Activated CD4-positive, alpha-beta memory T cell treated with anti-CD3 and anti-CD28 coated beads for 36 hours (primary cell): ENCODE measurements at places on chromosomes 1 and 21. TPM values are rescaled to one million over a fixed set of nuclear protein-coding genes. Genes with fewer than 3 reads are reported as not detected.

Gene PIGR
- total RNA-seq, result 0.10 TPM

Gene PAQR6
- total RNA-seq, result 4.0 TPM

Gene PODN
- total RNA-seq, result not detected

Gene RUNX3
- total RNA-seq, result 155 TPM

Gene RHD
- not detected for total RNA-seq

Gene ZYG11A
- total RNA-seq, result 0.27 TPM

- peak; percentile 88 for DNase-seq
- no peak overlapping the region for H3K27ac ChIP-seq
- no peaks in the 10 kb centered on the region for H3K36me3 ChIP-seq
- no peak overlapping the region for H3K4me3 ChIP-seq
- peaks cover 12% of the 10 kb centered on the region for H3K27me3 ChIP-seq
Measured at GRCh38 chr1:39653546-39654031, 14.1 kb upstream of the HEYL start.

DNA sequence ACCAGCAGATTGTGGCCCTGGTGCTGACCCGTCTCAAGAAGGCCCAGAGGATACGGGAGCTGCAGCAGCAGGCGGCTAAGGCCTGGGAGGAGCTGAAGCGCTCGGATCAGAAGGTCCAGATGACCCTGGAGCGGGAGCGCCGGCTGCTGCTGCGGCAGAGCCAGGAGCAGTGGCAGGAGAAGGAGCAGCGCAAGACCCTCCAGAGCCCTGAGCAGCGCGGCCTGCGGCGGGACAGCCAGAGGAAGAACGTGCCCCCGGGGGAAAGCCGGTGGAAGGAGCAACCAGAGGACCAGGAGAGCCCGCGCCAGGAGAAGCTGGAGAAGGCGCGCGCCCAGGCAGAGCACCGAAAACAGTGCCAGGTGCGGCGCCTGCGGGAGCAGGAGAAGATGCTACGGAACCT lies 1.0 kb downstream of the CCDC185 start:
- no peak overlapping the region for H3K4me3 ChIP-seq
- H3K36me3 ChIP-seq, result no peaks in the 10 kb centered on the region
- no peak for DNase-seq
- H3K27ac ChIP-seq, result no peak overlapping the region

- no peak for DNase-seq
- no peaks in the 10 kb centered on the region for H3K27me3 ChIP-seq
- no peak overlapping the region for H3K4me3 ChIP-seq
- no peaks in the 10 kb centered on the region for H3K36me3 ChIP-seq
- no peaks in the 10 kb centered on the region for H3K4me1 ChIP-seq
Measured at GRCh38 chr1:9375912-9376311, 83.2 kb downstream of the SPSB1 start.

DNA sequence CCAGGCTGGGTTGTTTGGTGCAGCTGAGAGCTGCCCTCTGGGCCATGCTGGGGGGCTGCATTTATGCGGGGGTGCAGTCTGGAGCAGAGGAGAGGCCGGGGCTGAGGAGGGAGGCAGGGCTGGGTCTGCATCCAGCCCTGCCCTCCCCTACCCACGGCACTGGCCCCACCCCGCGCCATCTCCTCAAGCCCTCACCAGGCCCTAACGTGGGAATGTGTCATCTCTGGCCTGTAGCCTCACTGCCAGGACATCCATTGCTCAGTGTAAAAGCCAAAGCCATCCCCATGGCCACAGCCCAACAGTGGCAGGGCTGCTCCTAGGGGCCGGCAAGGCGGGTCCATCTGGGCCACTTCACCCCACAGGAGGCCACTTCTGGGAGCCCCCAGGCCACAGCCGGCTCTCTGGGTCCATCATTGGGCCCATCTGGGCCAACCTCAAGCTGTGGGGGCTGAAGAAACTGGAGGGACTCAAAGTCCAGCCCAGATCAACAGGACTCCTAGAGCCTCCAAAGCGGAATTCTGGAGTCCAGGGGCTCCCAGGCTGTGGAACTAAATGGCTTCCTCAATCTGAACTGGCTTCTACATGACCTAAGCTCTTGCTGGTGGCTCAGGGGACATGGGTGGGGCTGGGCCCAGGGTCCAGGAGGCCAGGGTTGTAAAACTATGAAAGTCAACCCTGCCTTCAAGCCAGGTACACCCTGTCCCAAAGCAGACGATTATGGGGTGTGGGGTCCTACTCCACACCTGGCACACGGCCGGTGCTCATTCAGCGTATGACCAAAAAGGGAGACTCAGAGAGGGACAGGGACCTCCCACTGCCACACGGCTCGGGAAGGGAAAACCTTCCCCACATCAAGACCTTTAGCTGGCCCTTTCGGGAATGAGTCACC lies 32.6 kb downstream of the RUNX3 start:
- no peak overlapping the region for H3K27ac ChIP-seq
- H3K27me3 ChIP-seq, result no peaks in the 10 kb centered on the region
- peaks cover 23% of the 10 kb centered on the region for H3K4me1 ChIP-seq
- DNase-seq, result no peak

- H3K4me1 ChIP-seq, result no peaks in the 10 kb centered on the region
- H3K36me3 ChIP-seq, result no peaks in the 10 kb centered on the region
- DNase-seq, result no peak
- H3K27ac ChIP-seq, result no peak overlapping the region
- H3K27me3 ChIP-seq, result no peaks in the 10 kb centered on the region
Measured at GRCh38 chr1:71610476-71610875, 529.6 kb upstream of the ZRANB2 start.

GRCh38 chr1:31869449-31869848 lies 53.6 kb upstream of the SPOCD1 start:
- peaks cover 14% of the 10 kb centered on the region for H3K4me1 ChIP-seq
- no peak overlapping the region for H3K27ac ChIP-seq
- H3K4me3 ChIP-seq, result no peak overlapping the region
- DNase-seq, result no peak
- no peaks in the 10 kb centered on the region for H3K36me3 ChIP-seq

DNA sequence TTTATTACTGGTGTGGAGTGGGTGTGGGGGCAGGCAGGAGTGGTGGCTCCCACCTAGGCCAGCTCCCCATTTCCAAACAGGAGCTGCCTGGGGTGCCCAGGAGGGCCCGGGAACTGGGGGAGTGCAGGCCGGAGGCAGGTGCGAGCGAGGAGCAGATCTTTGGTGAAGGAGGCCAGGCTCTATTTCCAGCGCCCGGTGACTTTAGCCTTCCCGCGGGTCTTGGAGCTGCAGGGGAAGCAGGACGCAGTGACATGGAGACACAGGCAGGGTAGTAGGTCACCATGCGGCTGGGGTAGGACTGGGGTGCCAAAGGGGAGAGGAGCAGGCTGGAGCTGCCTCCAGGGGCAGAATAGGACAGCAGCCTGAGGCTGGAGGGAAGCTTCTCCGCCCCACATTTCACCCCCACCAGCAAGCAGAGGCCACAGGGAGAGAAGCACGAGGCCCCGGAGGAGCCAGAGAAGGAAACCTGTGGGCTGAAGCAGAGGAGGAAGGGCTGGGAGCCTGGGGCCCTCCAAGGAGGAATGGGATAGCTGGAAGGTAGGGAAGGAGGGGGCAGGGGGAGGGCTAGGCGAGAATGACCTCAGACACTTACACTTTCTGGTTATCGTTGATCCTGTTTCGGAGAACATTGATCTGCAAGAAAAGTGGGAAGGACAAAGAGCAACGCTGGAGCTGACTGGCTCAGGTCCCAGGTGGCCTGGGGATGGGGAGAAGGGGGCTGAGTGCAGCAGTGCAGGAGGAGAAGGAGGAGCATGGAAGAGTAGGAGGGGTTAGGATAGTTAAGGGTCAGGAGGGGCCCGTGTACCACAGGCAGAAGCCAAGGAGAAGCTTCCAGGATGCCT lies 18.2 kb downstream of the TNNT2 start:
- H3K36me3 ChIP-seq, result no peaks in the 10 kb centered on the region
- H3K27me3 ChIP-seq, result peaks cover 9% of the 10 kb centered on the region
- H3K4me1 ChIP-seq, result no peaks in the 10 kb centered on the region
- H3K4me3 ChIP-seq, result no peak overlapping the region
- H3K27ac ChIP-seq, result no peak overlapping the region

DNA sequence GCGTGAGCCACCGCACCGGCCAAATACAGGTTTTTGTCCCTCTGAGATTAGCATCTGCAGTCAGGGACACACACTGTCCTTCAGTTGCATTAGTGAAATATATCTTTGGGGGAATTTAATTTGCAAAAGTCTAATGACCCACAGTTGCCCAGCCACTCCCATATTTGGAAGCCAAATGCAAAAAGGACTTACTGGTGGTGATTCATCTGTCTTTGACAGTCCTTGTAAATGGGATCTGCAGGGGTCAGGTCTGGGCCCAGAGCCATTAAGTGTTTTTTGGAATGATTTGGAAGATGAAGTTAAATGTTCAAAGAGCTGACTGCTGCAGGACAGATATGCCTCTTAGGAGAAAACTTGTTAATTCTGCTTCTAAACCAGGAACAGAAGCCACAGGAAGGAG lies 44.6 kb upstream of the DNASE2B start:
- peaks cover 3% of the 10 kb centered on the region for H3K27me3 ChIP-seq
- no peak overlapping the region for H3K27ac ChIP-seq
- no peaks in the 10 kb centered on the region for H3K4me1 ChIP-seq
- H3K4me3 ChIP-seq, result no peak overlapping the region

GRCh38 chr1:25443030-25443699 lies 12.5 kb downstream of the MACO1 start:
- H3K27ac ChIP-seq, result no peak overlapping the region
- peaks cover 39% of the 10 kb centered on the region for H3K4me1 ChIP-seq
- no peaks in the 10 kb centered on the region for H3K27me3 ChIP-seq
- no peak overlapping the region for H3K4me3 ChIP-seq
- no peak for DNase-seq

DNA sequence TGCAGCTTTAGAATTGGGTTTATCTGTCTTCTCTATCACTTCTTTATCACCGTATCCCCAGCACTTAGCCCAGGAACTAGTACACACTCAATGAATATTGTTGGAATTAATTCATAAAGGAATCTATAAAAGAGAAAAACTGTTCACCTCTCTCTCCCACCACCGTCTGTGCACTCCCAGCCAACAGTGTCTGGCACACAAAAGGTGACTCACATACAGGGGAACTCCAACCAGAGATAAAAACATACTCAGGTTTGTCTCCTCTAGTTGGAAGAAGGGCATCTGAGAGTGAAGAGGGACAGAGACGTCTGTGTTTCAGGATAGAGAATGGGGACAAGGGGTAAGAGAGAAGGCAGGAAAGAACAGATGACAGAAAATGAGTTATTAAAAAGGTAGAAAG lies 10.0 kb downstream of the ITLN1 start:
- no peaks in the 10 kb centered on the region for H3K36me3 ChIP-seq
- H3K4me1 ChIP-seq, result peaks cover 15% of the 10 kb centered on the region
- DNase-seq, result peak; percentile 23
- no peaks in the 10 kb centered on the region for H3K27me3 ChIP-seq
- H3K4me3 ChIP-seq, result no peak overlapping the region

GRCh38 chr21:41973427-41973831 lies 19.6 kb upstream of the C2CD2 start:
- no peak overlapping the region for H3K27ac ChIP-seq
- no peaks in the 10 kb centered on the region for H3K27me3 ChIP-seq
- no peak overlapping the region for H3K4me3 ChIP-seq
- peaks cover 11% of the 10 kb centered on the region for H3K4me1 ChIP-seq

- H3K36me3 ChIP-seq, result peaks cover 5% of the 10 kb centered on the region
- no peaks in the 10 kb centered on the region for H3K27me3 ChIP-seq
- no peak overlapping the region for H3K4me3 ChIP-seq
- H3K4me1 ChIP-seq, result peaks cover 51% of the 10 kb centered on the region
Measured at GRCh38 chr1:91546876-91547275, 46.2 kb downstream of the CDC7 start.

- no peaks in the 10 kb centered on the region for H3K27me3 ChIP-seq
- no peak overlapping the region for H3K27ac ChIP-seq
- no peaks in the 10 kb centered on the region for H3K36me3 ChIP-seq
- H3K4me1 ChIP-seq, result peaks cover 4% of the 10 kb centered on the region
- DNase-seq, result peak; percentile 71
- no peak overlapping the region for H3K4me3 ChIP-seq
Measured at GRCh38 chr1:108125312-108126138, 74.6 kb downstream of the SLC25A24 start.

DNA sequence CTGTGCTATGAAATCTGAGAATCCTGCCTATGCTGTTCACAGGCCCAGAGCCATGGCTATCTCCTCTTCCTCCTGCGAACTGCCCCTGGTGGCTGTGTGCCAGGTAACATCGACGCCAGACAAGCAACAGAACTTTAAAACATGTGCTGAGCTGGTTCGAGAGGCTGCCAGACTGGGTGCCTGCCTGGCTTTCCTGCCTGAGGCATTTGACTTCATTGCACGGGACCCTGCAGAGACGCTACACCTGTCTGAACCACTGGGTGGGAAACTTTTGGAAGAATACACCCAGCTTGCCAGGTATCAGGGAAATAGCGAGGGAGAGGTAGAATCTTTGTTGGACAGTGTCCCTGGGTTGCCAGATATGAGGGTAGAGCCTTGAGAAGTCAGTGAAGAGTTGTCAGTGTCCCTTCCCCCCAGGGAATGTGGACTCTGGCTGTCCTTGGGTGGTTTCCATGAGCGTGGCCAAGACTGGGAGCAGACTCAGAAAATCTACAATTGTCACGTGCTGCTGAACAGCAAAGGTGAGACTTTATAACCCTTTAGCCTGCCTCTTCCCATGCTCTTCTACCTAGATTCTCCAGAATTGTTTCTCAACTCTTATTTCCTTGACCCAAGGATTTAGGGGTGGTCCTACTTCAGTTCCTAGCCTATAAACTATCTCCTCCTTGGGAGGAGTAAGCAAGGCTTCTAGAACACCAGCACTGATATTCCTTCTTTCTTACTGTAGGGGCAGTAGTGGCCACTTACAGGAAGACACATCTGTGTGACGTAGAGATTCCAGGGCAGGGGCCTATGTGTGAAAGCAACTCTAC lies 1.4 kb downstream of the NIT1 start:
- peak overlapping the region; percentile 93 for H3K4me3 ChIP-seq
- H3K4me1 ChIP-seq, result peaks cover 53% of the 10 kb centered on the region
- peak; percentile 85 for DNase-seq
- peak overlapping the region; percentile 84 for H3K27ac ChIP-seq

- H3K27ac ChIP-seq, result no peak overlapping the region
- peaks cover 21% of the 10 kb centered on the region for H3K27me3 ChIP-seq
- DNase-seq, result peak; percentile 14
- no peaks in the 10 kb centered on the region for H3K36me3 ChIP-seq
Measured at GRCh38 chr1:165114022-165114888, 242.3 kb downstream of the LMX1A start.

- H3K27ac ChIP-seq, result no peak overlapping the region
- no peak overlapping the region for H3K4me3 ChIP-seq
- peaks cover 5% of the 10 kb centered on the region for H3K27me3 ChIP-seq
- DNase-seq, result no peak
- no peaks in the 10 kb centered on the region for H3K4me1 ChIP-seq
Measured at GRCh38 chr1:14108356-14109275, 408.6 kb downstream of the PRDM2 start.

DNA sequence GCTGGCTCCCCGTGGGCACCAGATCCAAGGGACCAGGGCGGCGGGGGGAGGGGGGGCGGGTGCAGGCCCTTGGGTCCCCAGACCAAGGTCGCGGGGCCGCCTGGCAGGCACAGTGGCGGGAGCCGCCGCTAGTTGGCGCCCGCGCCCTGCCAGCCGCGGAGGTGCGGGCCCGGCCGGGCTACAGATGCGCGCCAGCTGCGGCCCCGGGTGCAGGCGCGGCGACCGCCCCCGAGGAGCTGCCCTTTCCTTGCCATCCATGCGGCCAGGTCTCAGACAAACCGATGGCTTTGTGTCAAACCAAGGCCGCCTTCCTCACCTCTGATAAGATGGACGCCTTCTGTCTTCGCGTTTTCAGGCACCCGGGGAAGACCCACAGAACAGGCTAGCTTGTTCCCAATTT lies 2.2 kb upstream of the RUNX3 start:
- H3K4me3 ChIP-seq, result peak overlapping the region; percentile 55
- H3K4me1 ChIP-seq, result peaks cover 65% of the 10 kb centered on the region
- peaks cover 42% of the 10 kb centered on the region for H3K36me3 ChIP-seq
- peak overlapping the region; percentile 34 for H3K27ac ChIP-seq
